ENCODE measurements at places on chromosomes 3 and 15.

GRCh38 chr3:65483480-65483879 lies 555.2 kb downstream of the MAGI1 start:
- peaks cover 48% of the 10 kb centered on the region for H3K4me1 ChIP-seq
- H3K27ac ChIP-seq = no peak overlapping the region
- H3K27me3 ChIP-seq = no peaks in the 10 kb centered on the region
- H3K36me3 ChIP-seq = no peaks in the 10 kb centered on the region

GRCh38 chr15:89168316-89168833 lies 53.0 kb downstream of the RLBP1 start:
- no peaks in the 10 kb centered on the region for H3K27me3 ChIP-seq
- H3K36me3 ChIP-seq = no peaks in the 10 kb centered on the region
- H3K4me1 ChIP-seq = peaks cover 18% of the 10 kb centered on the region
- no peak overlapping the region for H3K4me3 ChIP-seq
- no peak for DNase-seq

DNA sequence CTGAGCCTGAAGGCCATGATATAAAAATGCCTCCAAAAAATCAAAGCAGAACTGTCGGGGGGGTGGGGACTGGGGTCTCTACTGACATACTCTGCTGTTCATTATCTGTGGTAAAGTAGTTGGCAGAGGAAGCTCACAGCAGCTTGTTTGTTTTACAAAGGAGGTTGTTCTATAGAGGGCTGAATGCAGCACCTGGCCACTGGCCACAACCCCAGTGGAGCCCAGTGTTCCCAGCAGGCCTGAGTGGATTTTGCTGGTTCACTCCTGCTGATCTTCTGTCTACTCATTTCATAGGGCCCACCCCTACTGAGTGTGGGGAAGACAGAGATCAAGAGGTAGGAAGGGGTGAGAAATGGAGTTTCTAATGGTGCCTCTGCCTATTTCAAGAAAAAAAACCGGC lies 125.5 kb downstream of the DIPK2A start:
- no peaks in the 10 kb centered on the region for H3K4me1 ChIP-seq

DNA sequence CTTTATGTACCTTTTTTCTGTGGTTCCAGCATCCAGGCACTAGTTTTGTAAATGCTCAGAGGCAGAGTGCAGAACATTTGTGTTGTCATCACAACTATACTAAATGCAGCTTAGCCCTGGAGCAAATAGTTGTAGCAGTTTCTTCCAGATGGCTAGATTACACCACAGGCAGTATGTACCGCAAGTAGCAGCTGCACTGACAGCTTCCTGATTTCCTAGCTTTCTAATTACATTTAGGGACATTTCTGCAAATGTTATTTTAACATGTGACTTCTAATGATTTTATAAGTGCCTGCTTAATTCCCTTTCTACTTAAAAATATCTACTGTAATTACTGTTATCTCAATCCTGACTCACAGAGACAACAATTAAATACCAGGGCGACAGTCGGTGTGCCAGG lies 106.5 kb downstream of the NR2E3 start:
- no peak for DNase-seq
- H3K36me3 ChIP-seq = peaks cover 3% of the 10 kb centered on the region
- H3K4me1 ChIP-seq = no peaks in the 10 kb centered on the region
- no peak overlapping the region for H3K4me3 ChIP-seq
- H3K27ac ChIP-seq = no peak overlapping the region
- H3K27me3 ChIP-seq = no peaks in the 10 kb centered on the region

DNA sequence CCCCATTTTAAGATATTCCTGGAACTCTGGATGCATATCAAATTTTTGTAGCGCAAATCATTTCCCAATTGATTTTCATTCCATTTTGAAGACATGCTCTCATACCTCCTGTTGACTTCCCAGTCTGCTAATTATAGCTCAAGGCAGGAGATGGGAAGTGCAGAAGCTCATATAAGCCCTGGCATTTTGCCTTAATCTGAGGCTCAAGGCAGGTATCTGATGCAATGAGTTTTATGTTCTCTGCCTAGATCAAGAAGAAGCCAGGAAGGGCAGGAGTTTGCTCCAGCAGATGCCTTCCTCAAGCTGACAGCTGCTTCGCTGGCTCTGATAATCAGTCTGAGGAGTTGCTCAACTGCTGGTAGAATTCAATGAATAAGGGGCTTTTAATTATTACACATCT lies 65.6 kb upstream of the NEDD4 start:
- no peaks in the 10 kb centered on the region for H3K36me3 ChIP-seq
- H3K27me3 ChIP-seq = no peaks in the 10 kb centered on the region
- no peaks in the 10 kb centered on the region for H3K4me1 ChIP-seq
- no peak overlapping the region for H3K27ac ChIP-seq

- H3K27ac ChIP-seq = no peak overlapping the region
- peaks cover 18% of the 10 kb centered on the region for H3K36me3 ChIP-seq
- DNase-seq = no peak
- no peaks in the 10 kb centered on the region for H3K4me1 ChIP-seq
Measured at GRCh38 chr3:16300881-16301359, 35.9 kb downstream of the OXNAD1 start.

GRCh38 chr3:73493543-73494308 lies 131.0 kb downstream of the PDZRN3 start:
- peaks cover 36% of the 10 kb centered on the region for H3K4me1 ChIP-seq
- H3K36me3 ChIP-seq = no peaks in the 10 kb centered on the region

DNA sequence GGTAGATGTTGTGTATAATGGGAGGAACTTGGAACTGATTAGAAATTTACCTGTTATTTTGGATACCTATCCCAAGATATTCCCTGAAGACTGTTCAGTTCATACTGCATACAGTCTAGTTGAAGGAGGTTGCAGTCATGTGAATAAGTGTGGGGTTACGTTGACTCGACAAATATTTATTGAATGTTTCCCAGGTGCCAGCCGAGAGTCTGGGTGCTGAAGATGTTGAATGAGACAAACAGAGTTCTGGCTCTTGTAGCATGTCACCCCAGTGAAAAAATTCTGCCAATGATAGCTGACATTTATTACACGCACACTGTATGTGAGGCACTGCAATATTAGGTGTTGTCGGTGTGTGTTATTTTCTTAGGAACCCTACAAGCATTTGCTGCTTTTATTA lies 176.0 kb downstream of the KCNMB2 start:
- peaks cover 1% of the 10 kb centered on the region for H3K4me1 ChIP-seq
- DNase-seq = no peak
- no peaks in the 10 kb centered on the region for H3K36me3 ChIP-seq
- H3K27ac ChIP-seq = no peak overlapping the region
- no peak overlapping the region for H3K4me3 ChIP-seq

GRCh38 chr3:177468816-177469215 lies 271.5 kb upstream of the TBL1XR1 start:
- no peak overlapping the region for H3K27ac ChIP-seq
- H3K4me3 ChIP-seq = no peak overlapping the region
- DNase-seq = no peak
- no peaks in the 10 kb centered on the region for H3K36me3 ChIP-seq
